BE2C (cell line): ENCODE measurements at places on chromosomes 2 and 18.

DNA sequence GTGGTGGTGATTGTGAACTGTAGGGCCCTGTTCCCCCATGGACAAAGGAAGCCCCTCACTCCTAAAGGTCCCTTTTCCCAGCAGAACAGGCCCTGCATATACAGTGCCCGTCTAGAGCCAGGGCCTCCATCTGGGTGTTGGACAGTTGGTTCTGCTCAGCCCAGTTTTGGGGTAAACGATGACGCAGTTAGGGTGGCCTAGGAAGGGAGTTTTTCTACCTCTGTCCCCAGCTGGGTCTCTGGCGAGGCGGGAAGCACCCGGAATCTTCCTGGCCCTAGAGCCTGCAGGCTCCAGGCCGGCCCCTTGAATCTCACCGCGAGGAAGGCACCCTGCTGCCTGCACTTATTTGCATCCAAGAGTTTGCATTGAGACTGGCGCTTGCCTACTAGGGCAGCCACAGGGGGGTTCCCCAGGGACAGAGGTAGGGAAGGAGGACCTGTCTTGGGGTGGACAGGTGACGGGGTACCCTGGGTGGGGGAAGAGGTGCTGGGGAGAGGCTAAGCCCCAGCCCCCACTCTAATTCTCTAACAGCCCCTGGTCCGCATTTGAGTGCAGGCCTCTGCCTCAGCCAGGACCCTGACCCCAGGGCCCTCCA lies 529 bp upstream of the MTA3 start:
- DNase-seq: peak; percentile 35

DNA sequence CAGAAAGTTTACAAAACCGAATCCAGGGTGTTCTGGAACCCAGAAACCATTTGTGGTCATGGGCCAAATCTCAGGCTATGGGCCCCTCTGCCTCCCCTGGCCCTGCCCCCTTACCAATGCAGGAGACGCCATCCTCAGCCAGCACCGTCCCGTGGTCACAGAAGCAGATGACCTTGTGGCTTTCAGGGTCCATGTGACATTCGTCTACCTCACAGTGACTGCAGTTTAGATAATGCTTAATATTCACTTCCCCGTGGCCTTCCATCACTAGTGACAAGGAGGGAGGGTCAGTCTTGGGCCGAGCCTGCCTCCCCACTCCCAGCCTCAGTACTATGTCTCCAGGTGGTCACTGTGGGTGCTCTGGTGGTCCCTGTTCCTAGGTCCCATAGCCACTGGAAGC lies 111.6 kb downstream of the CLIP4 start:
- no peak for DNase-seq

DNA sequence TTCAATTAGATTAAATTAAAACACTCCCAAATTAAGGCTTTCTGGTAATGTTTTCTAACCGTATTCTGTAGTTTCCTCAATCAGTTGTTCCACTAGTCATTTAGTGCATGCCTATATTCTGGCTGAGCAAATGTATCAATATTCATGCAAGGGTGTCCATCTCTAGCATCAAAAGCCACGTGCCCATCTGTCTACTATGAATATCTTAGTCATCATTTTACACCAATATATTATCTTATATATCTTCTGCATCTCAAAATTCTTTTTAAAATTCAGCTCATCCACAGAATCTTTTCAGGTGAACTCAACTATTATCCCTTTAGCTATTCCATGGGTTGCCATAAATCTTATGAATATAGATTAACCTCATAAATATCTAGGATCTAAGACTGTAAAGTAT lies 488.2 kb downstream of the PARD3B start:
- no peak for DNase-seq

GRCh38 chr2:150484461-150485021 lies 2.9 kb downstream of the RND3 start:
- no peak for DNase-seq

DNA sequence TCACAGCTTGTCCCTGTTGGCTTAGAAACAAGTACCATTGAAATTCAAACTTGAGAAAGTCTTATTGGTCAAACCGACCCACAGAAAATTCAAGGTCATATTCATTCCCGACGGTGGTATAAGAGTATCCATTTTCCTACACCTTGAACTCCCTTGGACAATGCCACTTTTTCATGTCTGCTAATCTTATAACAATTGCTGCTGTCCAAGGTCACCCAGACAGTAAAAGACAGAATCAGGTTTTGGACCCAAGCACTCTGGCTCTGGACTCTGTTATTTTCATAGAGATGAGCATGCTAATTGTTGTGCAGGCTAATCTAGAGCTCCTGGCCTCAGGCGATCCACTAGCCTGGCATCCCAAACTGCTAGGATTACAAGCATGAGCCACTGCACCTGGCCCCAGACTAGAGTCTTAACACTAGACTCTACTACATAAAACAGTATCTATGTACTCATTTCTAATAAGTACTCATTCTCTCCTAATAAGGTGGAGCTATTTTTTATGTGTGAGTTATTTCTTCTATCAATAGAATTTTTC lies 57.8 kb downstream of the C2orf76 start:
- no peak for DNase-seq

- no peak for DNase-seq
Measured at GRCh38 chr2:61328707-61329251, 142.1 kb downstream of the USP34 start.

DNA sequence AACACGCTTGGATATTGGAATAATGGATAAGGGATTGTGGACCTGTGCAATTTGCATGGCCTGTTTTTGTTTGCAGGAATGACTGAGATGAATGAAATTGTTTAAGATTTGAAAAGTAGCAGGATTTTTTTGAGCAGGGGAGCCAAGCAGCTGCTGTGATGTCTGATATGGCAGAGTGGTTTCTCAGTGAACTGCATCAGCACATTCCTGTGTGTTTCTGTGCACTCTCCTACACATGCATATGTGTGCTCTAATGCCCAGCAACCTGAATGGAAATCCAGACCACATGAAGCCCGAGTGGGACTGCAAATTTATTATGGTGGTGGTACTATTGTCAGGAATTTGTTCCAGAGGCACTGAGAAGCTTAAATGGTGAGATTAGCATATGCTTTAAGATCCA lies 161.7 kb downstream of the PARD3B start:
- no peak for DNase-seq

DNA sequence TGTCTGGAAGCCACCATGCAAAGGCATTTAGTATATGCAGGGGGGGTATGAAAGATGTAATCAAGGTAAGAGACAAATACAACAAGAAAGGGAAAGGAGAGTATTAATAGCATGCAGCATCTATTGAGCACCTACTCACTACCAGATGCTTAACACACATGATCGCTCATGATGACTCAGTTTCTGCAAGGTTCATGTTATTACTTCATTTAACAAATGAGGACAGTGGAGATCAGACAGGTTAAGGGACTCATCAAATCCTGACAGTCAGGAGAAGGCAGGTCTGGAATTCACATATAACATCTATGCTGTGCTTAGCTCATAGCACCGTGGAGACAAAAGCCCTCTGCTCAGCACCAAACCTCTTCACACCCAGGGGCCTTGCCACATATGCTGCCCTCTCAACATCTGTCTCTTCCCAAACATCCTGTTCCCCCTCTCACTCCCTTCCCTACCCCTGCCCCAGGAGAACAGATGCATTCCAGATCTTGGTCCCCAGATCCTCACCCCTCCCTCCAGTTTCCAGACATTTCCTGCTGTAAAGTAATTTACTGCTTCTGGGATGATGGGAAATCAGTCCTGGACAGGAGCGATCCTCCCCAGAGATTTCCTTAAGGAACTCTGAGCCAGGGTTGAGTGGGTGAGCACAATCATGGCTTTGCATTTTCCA lies 155.3 kb downstream of the ANTXR1 start:
- DNase-seq: peak; percentile 21

DNA sequence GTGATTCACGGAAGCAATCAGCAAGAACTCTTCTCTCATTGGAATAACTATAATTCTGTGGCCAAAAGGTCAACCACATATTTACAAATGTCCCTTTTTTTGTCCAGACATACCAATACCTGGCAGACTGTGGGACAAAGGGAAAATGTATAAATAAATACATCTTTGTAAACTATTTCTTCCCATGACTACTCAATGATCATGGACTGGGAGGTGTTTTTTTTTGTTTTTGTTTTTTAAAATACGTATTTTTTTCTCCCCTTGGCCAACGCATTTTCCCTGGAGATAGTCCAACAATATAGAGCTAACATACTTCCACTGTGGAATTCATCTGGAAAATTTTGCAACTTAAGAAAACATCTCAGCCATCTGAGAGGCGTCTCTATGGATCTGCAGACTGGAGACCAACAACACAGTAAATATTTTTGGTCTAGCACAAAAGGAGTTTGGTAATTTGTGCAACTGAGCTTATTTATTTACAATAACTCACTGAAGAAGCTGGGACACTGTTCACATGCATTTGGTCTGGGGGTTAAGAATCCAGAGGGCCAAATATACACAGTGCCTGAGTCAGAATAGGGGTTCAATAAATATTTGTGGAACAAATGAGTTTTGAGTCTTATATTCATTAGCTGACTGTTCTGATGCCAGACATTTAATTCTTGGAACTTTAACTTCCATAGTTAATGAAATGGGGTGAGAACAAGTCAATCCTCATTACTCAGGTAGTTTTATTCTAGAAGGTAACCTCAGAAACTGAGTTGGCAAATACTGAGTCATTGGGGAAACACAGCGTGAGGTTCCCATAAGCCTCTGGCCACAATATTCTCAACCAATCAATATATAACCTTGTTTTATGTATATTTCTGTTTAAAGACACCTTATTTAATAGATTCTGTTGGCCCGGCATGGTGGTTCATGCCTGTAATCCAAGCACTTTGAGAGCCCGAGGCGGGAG lies 36.2 kb downstream of the CCBE1 start:
- DNase-seq: no peak

- DNase-seq: no peak
Measured at GRCh38 chr2:23020659-23021058, 364.3 kb upstream of the KLHL29 start.

DNA sequence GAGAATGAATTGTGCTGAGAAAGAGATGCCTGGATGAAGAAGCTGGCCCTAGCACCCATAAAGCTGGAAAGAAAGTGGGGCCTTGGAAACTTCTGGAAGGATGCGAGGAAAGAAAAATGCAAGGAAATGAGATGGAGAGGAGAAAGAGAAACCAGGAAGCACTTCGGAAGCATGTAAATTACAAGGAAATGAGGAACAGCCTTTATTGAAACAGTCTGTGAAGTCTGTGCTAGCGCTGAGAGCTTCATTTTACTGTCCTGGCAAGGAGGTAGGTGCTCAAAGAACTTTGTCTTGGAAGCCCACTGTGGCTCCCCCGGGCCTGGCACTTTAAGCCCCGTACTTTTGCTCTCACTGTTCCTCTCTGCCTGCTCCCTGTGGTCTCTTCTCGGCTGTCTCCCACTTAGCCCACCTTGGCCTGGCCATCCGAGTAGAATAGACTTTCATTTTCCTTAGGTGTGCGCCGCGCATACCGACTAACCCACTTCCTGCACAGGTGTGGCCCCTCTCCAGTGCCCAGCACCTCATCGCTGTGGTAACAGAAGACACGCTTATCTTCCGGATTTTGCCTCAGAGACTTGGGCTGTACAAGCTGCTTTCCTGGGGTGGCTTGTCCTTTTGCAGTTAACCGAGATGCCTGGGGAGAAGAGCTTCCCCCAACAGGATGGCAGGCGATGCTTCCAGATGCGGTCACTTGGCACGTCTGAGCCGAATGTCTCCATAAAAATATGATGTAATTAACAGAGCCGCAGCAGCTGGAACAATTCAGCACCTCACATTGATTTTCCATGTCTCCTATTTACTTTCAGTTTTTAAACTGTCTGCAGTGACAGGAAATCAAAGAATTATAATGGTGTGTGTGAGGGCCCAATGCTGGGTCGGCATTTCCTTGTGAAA lies 199.6 kb downstream of the HRH4 start:
- no peak for DNase-seq

DNA sequence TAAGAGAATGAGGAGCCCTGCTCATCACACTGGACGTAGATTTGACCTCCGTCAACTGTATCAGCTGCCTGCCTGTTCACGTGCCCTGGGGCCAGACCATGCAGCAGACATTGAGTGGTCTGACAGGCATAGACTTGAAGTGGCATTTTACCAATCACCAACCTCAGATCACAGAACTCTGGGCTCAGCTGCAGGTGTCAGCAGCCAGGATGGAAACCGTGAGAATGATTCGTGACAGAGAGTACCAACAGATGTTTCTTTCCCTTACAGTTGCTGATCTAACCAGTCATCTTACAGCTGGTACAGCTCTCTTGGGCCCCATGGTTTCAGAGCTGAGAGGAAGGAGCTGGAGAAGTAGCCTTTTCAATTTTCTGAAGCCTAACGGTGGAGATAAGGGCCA lies 148.9 kb downstream of the EN1 start:
- DNase-seq: no peak

GRCh38 chr2:216206821-216207220 lies 97.7 kb downstream of the XRCC5 start:
- DNase-seq: no peak

- no peak for DNase-seq
Measured at GRCh38 chr18:39596891-39597290, 2031.3 kb upstream of the CELF4 start.

DNA sequence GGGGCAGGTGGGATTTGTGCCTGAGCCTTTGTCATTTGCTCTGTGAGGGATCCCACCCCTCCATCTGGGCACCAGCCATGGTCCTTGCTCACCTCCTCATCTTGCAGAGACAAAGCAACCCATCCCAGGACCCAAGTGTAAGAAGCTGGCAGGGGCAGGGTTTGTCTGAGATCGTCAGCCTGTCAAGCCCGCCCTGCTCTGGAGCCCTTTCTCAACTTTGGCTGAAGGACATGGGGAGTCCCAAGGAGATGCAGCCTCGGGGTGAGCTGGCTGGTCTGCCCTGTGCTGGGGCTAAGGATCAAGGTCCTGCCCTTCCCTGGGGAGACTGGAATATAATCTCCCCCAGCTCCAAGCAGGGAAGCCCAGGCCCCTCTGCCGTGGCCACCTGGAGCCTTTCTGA lies 86.0 kb downstream of the CAPN13 start:
- no peak for DNase-seq

DNA sequence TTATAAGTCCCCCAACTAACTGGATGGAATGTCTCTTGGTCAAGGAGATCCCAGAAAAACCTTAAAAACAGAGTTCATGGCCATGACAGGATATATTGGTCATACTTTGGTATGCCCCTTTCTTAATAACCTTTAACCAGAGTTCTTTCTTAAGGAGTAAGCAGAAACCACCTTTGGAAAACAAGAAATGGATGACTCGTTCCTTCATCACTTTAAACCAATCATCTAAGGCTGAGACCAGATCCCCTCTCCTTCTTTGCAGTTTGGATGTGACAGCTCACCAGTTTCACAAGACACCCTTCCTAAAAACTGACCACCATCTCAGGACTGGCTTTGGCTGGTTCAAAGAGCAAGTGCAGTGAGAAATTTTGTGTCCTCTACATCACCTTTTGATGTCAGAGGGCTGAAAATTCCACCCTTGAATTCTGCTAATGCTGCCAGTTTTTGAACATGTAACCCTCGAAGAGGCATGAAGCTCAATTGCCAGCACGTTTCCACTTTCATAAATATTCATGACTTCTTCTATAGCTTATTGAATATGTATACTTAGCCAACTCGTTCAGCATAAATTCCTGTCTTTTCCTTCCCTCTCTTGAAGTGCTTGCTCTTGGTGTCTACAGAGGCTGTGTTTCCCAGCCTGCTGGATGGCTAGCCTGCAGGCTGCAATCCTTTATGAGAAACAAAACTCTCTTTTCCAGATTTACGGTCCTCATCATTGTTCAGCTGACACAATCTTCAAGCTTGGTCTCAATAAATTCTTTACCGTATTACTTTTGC lies 1323.5 kb upstream of the TMEFF2 start:
- no peak for DNase-seq
